ENCODE measurements at places on chromosomes 4 and X.
A peak's percentile ranks its signal among the peaks of the same experiment; 100 is the strongest.

- DNase-seq: no peak
Measured at GRCh38 chr4:87114245-87115062, 106.0 kb downstream of the KLHL8 start.

GRCh38 chrX:140928739-140929138 is 73.7 kb upstream of the SPANXB1 start:
- no peak for DNase-seq

DNA sequence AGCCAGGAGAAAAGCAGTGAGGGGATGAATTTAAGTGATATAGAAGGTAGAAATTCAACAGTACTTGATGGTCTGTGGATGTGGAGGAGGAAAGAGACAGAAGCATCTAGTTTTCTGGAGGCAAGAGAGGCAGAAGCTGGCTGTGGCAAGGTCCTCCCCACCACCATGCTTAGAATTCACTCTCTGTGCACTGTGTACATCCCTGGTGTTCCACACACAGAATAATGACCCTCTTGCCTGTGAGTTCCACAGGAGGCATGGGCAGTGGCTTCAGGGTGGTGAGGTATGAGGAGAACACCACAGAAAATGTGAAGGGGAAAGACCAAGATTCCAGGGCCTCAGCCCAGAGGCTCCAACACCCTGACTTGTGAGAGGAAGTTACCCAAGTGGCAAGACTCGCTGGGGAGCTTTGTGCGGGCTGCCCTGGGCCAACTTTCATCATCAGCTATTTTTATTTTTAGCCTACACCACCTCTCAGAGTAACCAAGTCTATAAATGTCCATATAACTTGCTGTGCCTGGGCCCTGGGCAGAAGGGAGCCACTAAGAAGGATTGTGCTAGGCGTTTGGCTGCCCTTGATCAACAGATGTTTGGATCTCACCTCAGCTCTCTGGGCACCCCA is 7.8 kb upstream of the INTS6L start:
- no peak for DNase-seq

DNA sequence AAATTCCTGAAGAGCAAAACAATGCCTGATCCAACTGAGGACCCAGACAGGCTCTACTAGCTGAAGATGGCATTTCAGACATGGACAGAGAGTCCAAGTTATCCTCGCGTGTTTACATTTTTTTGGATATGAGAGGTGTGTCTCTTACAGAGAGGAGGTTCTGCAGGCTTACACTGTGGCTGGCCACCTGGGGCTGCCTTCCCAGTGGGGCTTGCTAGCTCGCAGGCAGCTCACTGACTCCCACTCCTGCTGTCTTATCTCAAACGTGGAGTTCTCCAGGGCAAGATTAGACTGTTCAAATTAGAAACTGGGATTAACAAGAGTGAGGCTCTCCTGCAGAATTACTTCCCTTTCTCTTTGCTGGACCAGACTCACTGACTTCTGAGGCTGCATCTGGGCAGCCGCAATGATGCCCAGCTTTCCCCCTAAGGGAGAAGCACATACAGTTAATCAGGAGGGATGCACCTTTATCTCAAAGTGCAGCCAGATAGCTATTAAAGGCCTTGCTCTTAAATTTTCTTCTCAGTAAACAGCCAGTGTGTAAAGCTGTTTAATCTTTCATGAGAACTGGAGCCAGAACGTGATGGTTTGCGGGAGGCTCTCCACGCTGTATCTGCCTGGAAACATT is 123.0 kb downstream of the ENPP6 start:
- DNase-seq: no peak

GRCh38 chrX:15563056-15563455 is 37.7 kb downstream of the ACE2 start:
- no peak for DNase-seq

GRCh38 chr4:4329496-4329895 is 39.4 kb downstream of the ZBTB49 start:
- DNase-seq: no peak

DNA sequence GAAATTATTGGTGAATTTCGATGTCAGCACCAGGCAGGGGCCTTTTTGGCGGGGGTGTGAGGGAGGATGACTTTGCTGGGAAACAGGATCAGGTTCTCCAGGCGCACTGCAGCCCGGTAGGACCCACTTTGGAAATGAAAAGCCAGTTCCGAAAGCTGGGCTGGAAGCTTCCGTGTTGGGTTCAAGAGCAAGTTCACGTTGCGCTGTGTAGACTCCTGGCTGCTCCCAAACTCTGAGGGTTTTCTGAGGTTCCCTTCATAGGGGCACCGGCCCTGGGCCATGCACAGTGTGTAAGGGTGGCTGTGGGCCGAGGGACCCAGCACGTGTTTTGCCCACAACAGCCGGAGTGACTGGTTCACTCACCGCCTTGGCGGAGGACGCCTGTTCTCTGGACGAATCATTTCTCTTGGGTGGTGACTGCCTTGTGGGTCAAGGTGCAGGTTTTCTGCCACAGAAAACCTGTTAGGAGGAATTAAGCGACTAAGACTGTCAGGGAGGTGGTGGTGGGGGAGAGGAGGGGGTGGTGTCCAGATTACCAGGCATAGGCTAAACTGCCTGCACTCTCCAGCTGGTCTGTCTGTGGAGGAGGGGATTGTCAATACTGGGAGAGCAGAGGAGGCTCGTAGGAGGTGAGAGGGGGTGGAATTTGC is 8.0 kb downstream of the SHOX start:
- DNase-seq: no peak

- DNase-seq: no peak
Measured at GRCh38 chr4:108117418-108118182, 51.1 kb downstream of the LEF1 start.

GRCh38 chr4:158929939-158930638 is 161.3 kb downstream of the FNIP2 start:
- DNase-seq: no peak

DNA sequence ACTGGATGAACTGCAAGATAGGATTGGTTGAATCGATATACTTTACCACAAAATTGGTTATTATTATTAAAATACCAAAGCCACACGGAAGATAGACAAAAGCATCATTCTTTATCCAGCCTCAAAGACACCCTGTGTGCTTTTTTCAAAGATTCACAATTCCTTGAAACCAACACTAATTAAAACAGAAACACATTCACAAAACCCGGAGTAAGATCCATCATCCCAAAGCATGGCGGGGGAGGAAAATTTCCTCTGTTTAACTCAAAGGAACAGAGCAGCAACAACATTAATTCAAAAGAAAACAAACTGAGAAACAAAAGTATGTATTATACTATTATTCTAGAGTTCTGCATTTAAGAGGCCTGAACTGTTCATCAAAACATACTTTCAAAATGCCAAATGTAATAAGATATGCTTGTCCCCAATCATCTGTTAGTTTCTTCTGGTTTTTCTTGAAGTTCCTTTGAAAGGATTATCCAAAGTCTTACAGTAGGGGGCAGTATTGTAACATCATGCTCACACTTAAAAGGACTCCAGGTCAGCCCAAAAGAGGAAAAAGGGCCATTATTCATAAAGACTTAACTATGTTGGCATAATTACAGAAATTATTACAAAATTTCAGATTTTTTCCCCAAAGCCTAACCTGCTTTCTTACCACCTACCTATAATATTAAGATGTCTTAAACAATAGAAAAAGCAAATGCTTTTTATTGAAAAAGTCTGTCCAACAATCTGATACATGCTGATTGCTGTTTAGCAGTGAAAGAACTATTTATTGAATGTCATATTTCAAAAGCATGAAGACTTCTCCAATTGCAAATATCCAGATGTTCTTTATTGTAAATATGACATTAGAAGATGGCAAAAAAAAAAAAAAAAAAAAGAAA is 168.7 kb downstream of the SCFD2 start:
- DNase-seq: no peak

- DNase-seq: no peak
Measured at GRCh38 chr4:164221631-164222030, 532.3 kb upstream of the SMIM31 start.

DNA sequence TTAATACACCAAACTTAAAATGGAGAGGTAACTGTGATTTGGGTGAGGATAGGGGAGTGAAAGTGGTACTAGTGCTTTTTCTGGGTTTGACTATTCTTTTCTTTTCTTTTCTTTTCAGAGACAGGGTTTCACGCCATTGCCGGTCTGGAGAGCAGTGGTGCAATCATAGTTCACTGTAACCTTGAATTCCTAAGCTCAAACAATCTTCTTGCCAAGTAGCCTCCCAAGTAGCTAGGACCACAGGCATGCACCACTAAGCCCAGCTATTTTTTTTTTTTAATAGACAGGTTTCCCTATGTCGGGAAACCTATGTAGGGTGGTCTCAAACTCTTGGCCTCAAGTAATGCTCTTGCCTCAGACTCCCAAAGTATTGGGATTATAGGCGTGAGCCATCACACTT is 3.0 kb upstream of the ARMCX4 start:
- no peak for DNase-seq

DNA sequence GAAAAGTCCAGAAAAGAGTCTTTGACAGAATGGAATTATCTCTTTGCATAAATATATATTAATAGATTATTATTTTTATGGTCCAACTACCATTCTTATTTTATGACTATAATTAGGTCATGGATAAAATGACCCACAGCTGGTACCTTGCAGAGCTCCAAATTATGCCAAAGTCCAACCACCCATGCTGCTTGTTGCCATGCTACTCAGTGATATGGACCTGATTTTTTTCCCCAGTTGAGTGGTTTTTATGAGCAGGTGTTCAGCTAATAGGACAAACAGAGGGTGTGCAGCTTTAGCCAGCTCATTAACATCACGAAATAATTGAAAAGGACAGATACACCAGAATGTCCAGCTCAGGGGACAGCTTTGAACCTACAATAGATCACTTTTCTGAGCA is 9.7 kb downstream of the HOPX start:
- DNase-seq: no peak

GRCh38 chrX:120274958-120275357 is 24.3 kb downstream of the ZBTB33 start:
- DNase-seq: no peak

- peak; percentile 4 for DNase-seq
Measured at GRCh38 chrX:51955200-51955599, 61.8 kb downstream of the MAGED1 start.

GRCh38 chr4:182711211-182711610 is 206.0 kb downstream of the DCTD start:
- no peak for DNase-seq

DNA sequence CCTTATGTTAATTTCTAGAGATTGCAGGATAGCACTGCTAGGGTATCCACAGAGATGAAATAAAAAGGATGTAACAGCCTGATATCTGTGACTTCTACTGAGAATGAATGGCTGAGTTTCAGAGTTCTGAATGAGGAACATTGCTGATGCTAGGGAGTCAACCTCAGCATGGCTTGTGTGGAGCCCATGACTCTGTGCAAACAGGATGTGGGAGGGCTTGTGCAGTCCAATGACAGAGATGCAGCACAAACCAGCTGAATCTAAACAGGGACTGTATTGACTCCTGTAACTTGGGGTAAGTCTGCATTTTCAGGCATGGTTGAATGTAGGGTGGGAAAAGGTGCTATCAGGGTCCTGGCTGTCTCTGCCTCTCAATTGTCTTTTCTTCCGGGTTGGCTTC is 5.3 kb upstream of the RASL11B start:
- DNase-seq: no peak

DNA sequence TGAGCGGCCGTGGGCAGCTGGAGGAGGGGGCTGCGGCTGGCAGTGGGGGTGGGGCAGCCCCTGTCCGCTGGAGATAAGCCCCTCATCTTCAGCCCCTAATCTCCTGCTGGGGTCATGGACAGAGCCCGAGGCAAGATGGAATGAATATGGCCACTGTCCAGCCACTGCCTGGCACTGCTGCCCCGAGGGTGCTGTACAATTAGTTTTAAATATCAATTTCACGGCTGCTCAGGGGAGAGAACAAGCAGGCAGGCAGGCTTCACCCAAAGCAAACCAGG is 64.1 kb upstream of the NKX1-1 start:
- DNase-seq: no peak

- DNase-seq: no peak
Measured at GRCh38 chr4:116926631-116927295, 158.6 kb downstream of the TRAM1L1 start.

DNA sequence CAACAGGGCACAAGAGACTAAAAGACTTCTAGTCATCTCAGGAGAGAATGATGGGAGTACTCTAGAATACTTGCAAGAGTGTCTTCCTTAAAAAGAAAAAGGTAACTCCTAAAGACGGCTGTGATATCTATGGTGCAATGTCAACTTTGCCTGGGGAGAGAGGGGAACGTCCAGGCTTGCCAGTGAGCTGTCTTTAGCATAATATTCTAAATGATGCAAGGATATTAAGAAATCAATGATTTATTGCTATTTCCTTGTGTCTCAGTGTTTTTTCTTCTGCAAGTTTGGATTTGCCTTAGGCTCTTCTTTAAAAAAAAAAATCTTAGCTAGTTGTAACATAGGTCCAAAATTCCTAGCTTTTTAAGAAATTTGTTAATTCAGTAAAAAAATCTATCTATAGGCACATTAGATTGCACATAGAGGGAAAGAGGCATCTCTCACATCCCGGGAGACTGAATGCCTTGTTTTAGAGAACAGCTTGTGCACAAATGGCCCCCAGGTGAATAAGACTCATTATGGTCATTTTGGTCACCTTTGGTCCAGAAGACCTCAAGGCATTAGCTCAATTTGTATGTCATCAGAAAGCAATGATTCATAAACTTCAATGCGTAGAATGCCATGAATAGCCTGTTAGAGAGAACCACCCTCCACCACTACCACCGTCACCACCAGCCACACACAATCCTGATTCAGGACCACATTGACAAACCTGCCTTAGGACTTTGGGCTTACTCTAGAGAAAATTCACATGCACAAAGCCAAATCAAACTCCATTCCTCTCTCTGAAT is 104.1 kb downstream of the PALLD start:
- no peak for DNase-seq

DNA sequence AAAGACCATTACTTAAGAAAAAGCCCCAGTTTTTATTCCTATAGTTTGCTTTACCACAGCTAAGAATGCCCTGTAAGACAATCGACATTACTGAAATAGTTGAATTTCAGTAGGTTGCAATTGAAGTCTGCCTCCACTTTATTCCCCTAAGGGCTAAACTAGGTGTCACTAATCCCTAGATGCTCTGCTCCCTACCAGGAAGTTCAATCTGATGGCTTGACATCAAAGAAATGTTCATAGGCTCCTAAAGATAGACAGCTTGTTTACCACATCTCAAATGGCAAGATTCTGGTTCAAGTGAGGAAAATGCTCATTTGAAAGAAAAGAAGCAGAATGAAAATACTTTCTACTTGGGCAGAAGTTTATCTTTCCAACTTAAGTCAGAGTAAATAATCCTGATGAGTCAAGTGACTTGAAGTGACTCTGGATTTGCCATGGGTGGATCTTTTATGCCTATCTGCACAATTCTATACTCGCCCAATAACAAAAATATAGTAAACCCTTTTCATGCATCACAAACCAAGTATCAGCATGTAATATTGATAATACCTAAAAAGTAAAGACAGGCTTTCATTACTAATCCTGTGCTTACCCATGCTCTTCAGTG is 117.2 kb downstream of the SH3RF1 start:
- no peak for DNase-seq

DNA sequence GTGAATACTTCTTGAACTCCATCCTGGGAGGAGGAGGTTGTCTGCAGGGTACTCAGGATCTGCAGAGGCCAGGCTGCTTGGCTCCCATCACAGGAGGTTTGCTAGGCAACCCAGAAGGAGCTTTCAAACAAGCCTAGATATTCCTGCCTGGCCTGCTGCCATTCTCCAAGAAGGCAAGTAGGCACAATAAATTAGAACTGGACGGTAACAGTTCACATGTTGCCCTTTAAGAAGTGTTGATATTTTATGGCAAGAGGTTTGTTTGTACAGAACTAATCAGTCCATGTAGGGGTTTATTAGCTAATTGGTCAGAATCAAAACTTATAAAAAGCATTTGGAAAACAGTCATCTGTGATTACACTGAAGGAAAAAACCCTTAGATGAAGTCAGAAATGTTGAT is 39.3 kb downstream of the SYNPO2 start:
- no peak for DNase-seq
